ENCODE measurements at places on chromosomes 4 and X.

DNA sequence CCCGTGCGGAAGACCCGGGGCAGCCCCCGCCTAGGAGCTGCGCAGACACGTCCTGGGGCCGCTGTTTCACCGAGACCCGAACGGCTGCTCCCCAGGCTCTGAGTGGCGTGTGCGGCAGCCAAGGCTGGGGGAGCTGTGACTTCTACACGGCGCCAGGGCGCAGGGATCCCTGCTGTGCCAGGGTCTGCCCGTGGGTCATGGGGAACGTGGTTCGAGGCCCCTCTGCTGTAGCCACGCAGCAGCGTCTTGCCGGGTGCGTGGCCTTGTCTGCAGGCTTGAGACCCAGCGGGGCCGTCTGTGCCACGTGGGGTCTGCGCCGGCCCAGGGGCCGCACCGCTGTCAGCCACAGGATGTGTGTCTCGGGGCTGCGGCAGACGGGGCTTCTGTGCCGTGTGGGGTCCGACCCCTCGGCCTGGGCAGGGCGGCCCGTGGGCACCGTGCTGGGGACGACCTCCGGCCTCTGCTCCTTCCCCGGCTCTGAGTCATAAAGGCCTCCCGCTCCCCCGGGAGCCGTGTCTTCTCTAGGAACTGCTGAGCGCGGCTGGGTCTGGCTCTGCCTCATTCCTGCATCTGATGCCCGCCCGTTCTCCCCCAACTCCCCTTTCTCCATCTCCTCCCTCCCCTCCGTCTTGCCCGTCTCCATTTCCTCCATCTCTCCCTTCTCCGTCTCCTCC, 12.7 kb upstream of the GTPBP6 start:
- no peak for DNase-seq

- DNase-seq: no peak
Observed at GRCh38 chrX:153459986-153460385, 10.4 kb downstream of the HAUS7 start.

DNA sequence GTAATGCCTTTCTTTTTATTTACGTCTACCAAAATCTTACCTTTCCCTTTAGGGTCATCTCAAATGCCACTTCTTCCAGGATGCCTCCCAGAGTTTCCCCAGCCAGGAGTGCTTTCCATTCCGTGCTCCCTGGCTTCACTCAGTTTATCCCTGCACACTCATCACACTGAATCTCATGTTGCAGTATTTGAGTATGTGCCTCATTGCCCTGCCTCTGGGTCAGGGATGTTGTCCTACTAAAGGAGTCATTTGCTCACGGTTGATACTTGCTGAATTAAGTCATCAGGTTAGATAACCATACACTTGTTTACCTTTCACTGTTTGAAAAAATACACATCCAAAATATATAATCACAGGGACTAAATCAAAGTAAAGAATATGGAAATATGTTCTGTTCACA, 356.2 kb upstream of the GATB start:
- no peak for DNase-seq

DNA sequence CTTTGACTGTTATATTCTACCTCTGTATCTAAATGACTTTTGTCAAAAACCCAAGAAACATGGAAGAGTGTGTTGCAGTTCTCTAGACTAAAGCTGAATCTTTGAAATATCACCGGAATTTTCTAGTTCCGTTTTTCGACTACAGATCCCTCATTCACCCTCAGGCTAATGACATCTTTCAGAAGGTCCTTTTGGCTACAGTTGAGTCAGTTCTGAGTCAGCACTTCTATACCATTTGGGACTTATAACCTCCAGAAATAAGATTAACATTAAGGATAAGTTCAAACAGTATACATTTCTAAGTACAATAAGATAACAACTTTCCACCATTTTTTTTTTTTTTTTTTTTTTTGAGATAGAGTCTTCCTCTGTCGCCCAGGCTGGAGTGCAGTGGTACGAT, 331.0 kb upstream of the CPXCR1 start:
- no peak for DNase-seq

DNA sequence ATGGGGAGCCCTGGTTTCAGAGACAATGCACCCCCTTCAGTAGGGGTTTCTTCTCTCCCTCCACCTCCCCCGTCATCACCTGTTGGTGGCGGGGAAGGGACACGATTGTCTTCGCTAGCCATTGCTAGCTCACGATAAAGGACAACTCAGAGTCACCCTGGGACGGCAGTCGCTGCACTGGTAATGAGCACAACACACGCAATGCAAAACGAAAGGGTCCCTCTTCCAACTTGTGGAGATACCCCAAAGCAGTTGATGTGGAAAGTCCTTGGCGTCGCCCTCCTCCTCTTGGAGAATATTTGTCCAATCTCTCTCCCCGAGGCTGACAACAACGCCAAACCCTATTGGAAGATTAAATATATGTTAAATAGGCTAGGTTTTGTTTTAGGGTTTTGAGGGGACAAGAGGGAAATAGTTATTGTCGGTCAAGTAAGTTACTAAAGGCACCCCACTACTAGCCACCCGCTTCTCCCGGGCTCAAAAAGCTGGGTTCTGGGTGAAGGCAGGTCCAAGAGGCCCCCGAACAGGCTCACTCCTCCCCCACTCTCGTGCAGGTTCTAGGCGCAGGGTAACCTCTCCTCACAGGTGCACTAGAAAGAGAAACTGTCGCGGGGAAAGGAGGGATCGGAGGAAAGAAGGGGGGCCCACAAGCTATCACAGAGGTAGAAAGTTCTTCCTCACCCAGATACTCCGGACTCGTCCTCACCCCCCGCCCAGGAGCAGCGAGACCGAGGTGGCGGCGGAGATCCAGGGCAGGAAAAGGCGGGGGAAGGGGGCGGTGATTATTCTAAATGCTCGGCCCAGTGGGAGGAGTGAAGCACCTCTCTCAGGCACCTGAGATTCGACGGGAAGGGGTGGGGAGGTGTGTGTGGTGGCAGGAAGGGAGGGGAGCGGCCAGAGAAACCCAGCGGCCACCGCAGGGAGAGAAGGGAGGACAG, at the start of gene LRBA:
Gene LRBA, minus strand, starts transcription at position 764 of the 938 bp plus-strand sequence. Its CDS starts 642 bp downstream, at position 122.
- peak; percentile 24 for DNase-seq

- no peak for DNase-seq
Observed at GRCh38 chr4:110492522-110492921, 16.6 kb downstream of the ENPEP start.

DNA sequence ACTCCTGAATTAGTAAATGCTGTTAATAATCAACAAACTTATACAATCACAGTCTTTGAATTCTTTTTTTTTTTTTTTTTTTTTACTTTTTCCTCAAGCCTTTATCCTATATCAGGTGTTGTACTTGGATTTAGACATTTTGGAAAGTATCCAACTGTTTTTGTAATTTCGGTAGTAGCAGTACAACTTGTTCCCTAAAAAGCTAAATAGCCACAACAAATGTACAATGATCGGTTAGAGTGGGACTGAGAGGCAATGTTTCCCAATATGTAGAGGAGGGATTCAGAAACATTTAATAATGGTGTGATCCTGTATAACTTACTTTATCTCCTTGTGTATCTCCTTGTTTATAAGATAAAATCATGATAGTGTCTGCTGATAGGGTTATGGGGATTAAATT, 343.1 kb downstream of the GRID2 start:
- no peak for DNase-seq

DNA sequence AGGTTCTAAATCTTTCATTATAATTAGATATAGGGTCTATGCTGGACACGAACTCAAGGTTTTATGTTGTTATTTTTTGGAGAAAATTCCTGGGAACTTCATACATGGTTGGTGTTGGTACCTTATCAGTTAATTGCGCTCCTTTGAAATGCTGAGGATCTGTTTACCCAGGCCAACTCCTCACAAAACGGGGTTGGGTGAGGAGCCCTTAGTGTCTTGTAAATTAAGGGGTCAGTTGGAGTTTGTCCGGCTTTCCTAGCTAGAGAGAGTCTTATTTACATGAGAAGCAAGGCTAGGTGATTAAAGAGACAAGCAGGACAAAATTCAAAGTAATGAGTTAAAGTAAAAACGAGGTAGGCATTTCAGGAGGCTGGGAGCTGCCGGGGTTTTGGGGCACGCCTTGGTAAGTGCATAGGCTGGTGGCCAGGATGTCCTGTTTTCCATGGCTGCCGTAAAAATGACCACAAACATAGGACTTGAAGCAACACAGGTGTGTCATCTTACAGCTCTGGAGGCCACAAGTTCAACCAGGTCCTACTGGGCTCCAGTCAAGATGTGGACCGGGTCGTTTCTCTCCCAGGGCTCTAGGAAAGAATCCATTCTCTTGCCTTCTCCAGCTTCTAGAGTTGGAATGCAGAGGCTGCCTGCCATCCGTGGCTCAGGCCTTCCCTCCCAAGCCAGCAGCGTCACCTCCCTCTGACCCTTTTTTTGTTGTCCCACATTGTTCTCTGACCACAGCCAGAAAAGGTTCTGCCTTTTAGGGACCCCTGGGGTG, 19.8 kb downstream of the PSAPL1 start:
- no peak for DNase-seq

- no peak for DNase-seq
Observed at GRCh38 chr4:3655485-3655884, 110.7 kb upstream of the ADRA2C start.

GRCh38 chrX:86023811-86024210, 23.5 kb downstream of the CHM start:
- DNase-seq: no peak

GRCh38 chr4:3239303-3239702, 9.7 kb upstream of the MSANTD1 start:
- DNase-seq: no peak

All from DMS 273 treated with DMSO at 0.1 percent for 48 hours (cell line).